ENCODE measurements at places on chromosomes 16 and 17.
A peak's percentile ranks its signal among the peaks of the same experiment; 100 is the strongest.

GRCh38 chr17:46135126-46135812 lies 58.0 kb downstream of the KANSL1 start:
- no peak for DNase-seq

DNA sequence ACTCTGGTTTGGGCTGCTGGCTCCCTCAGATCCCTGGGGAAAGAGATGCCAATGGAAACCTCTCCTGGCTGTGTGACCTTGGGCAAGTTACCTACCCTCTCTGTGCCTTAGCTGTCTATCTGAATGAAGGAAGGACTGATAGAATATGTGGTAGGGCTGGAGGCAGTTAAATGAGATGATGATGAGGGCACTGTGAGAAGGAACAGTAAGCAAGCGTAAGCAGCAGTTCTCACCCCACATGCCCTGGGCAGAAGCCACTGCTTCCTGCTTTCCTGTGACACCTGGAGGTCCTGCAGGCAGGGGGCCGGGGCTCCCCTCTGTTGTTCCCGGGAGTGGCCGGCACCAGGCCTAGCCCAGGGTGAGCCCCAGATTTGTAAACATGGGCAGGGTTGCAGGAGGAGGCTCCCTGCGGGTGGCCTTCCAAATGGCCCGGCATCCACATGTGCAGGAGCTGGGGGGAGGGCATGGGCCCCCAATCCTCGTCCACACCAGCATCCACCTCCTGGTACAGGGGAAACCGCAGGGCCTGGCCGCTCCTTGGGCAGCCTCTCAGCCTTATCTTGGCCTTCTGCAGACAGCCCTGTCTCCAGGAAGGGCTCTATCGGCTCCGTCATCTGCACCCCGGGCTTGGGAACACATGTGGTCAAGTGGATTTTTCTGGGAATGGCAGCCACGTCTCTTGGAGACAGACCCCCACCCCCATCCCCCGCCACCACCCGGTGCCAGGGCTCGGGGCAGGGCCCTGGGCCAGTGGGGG lies 235.6 kb upstream of the GSE1 start:
- no peak for DNase-seq

DNA sequence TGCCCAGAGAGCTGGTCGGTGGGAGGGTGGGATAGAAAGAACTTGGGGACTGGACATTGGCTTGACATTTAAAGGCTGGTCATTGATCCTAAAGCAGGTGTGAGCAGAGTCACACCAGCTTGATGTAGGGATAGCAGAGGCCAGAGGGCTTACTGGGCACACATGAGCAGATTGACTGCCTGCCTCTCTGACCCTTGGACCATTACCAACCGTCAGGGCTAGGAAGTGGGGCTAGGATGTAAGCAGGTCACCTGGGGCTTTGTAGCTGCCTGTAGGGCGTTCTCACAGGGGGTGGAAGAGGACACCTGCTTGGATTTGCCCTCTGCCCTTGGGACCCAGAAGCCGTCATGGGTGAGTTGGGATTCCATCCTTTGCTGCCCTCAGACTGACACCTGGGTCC lies 11.1 kb upstream of the SMPD3 start:
- DNase-seq: no peak

DNA sequence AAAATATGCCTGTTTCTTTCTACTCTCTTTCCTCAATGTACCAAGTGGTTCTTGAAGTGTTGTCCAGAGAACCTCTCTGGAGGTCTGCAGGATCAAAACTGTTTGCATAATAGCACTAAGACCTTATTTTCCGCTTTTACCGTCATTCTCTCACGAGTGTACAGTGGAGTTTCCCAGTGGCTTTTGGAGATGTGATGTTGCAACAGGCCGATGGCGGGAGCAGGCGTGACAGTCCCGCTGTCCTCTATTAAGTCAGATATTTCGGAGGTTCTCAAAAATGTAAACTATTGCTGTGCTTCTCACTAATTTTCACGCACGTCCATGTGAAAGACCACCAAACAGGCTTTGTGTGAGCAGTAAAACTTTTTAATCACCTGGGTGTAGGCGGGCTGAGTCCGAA lies 8.3 kb upstream of the GPRC5B start:
- DNase-seq: no peak

- no peak for DNase-seq
Measured at GRCh38 chr16:89373355-89374110, 116.8 kb downstream of the ANKRD11 start.

- no peak for DNase-seq
Measured at GRCh38 chr17:61384354-61384691, 15.3 kb upstream of the TBX2 start.

DNA sequence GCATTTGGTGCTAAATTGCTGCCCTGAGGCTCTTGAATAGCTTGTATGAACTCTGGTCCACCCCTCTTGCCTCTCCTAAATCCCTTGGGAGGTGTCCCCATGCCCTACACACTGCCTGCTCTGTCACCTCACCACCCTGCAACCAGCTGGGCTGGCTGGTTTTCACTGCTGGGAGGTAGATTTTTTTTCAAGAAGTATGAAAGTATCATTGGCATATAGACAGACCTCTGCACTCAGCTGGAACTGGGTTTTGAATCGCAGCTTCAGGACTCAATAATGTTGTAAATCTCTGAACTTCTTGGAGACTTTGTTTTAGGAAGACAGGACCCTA lies 184.9 kb downstream of the MSI2 start:
- no peak for DNase-seq

- no peak for DNase-seq
Measured at GRCh38 chr17:60645918-60646523, 31.6 kb upstream of the BCAS3 start.

- DNase-seq: no peak
Measured at GRCh38 chr17:45114117-45114932, 18.0 kb downstream of the PLCD3 start.

- DNase-seq: peak; percentile 70
Measured at GRCh38 chr16:78742501-78743283, 643.2 kb downstream of the WWOX start.

- DNase-seq: no peak
Measured at GRCh38 chr17:13027246-13027645, 9.4 kb upstream of the ELAC2 start.

- peak; percentile 46 for DNase-seq
Measured at GRCh38 chr17:82859431-82860403, 19.9 kb upstream of the ZNF750 start.

GRCh38 chr16:1548727-1549126 lies 15.3 kb downstream of the TMEM204 start:
- no peak for DNase-seq

DNA sequence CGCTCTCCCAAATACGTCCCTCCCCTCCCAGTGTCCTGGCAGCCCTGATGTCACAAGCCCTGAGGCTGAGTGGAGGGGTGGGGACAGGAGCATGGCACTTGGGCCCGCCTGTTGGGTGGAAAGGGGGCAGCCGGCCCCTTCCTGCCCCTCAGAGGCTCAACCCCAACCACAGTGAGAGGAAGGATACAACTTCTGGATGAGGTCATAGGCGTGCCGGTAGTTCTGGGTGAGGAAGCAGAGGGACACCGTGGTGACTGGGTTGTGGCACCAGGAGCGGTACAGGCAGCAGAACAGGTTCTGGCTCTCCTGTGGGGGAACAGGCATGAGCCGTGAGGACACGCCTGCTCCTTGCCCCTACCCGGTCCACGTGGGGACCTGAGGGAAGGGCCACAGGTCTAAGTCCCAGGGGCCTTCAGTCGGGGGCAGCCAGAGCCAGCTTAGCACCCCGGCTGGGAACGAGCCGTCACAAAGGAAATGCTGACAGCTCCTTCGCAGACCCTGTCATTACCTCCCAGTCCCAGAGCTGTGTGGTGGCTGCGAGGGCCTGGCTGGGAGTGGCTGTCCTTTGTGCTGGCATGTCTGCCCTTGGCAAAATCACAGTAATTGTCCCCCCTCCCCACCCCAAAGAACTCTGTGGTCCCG lies 11.2 kb upstream of the MTSS2 start:
- DNase-seq: no peak

DNA sequence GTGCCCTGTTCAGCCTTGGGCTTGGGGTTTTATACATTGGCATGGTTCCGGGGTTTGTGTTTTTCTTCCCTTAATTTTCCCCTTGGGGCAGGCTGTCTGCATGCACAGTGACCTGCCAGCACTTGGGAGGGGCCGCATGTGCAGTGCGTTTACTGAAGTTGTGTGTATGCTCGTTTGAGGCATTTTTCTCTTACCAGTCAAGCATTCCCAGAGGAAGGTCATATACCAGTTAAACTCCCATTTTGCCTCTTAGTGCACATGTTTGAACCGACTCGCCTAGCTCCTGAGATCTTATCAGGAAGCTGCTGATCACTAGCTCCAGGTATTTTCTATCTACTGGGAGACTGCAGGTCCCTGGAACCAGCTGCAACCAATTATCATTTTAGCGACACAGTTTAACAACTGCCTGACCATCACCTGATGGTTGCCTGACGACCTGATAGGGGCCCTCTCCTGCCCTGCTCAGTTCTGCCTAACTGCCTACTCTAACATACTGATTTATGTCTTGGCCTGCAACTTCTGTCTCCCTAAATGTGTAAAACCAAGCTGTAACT lies 51.4 kb downstream of the MFSD11 start:
- no peak for DNase-seq

DNA sequence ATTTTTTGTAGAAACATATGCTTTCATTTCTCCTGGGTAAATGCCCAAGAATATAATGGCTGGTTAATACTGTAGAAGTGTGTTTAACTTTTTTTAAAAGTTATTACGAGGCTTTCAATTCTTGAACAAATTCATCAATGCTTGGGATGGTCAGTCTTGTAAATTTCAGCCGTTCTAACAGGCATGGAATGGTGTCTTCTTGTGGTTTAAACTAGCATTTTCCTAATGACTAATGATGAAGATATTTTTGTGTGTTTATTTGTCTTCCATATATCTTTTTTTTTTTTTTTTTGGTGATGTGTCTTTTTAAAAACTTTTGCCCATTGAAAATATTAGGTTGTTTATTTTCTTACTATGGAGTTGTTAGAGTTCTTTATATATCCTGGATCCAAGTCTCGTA lies 67.1 kb downstream of the MGAT5B start:
- no peak for DNase-seq

DNA sequence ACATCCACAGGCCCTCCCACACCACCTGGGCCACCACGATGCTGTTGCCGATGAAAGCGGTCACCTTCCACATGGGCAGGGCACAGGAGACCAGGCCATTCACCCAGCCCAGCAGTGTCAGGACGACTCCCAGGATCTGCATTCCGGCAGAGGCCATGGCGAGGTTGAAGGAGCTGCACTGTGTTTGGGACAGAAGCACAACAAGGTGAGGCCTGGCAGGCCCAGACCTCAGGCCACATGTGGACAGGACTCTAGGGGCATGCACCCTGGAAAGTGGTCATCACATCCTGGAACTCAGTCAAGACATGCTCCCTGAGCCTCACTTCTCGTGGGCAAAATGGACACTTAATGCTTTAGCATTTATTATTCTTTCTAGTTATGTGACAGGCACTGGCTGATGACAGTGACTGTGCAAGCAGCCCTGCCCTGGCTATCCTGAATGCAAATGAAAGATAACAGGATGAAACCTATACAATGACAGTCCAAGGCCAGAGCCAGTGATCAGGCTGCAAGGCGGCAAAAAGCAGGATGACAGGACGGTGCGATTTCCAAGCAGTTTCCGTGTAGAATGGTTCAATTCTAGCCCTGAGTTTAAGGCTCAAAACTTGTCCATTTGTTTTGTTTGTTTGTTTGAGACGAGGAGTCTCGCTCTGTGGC lies 2.0 kb downstream of the CLDN6 start:
- DNase-seq: no peak

DNA sequence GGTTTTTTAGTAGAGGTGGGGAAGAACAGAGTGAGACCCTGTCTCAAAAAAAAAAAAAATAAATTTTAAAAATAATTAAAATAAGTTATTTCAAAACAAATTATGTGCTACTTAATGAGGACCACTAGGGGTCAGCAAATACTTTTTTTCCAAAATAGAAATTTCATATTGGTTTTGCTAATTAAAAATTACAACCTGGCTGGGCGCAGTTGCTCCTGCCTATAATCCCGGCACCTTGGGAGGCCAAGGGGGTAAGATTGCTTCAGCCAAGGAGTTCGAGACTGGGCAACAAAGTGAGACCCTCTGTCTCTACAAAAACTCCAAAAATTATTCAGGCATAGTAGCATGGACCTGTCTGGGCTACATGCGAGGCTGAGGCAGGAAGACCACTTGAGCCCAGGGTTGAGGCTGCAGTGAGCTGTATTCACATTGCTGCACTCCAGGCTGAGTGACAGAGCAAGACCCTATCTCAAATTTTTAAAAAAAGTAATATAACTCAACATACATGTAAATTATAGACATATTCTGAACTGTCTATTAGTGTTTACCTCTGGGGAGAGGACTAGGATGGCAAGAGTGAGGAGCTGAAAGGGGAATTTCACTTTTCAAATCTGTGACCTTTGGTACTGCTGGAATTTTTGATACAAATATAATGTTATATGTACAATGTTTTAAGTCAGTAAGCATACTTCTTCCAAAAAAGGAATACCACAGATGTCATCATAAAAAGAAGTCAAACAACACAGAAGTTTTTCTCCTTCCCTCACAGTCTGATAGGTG lies 8.1 kb downstream of the MEIOB start:
- no peak for DNase-seq

DNA sequence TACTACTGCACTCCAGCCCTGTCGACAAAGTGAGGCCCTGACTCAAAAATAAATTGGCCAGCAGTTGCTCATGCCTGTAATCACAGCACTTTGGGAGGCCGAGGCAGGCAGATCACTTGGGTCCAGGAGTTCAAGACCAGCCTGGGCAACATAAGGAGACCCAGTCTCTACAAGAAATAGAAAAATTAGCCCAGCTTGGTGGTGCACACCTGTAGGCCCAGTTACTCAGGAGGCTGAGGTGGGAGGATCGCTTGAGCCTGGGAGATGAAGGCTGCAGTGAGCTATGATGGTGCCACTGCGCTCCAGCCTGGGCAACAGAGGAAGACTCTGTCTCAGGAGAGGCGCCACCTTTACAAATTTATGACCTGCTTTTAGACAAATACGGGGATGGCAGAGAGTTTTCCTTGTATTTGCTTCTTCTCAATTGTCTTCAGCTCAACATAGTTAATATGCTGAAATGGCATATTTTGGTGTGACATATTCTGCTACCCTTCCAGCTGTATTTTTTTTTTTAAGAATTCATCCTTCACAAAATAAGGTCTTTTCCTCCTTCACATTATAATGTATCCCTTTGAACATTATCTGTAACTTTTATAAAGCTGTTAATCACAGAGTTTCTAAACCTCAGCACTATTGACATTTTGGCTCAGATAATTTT lies 21.1 kb upstream of the YPEL2 start:
- no peak for DNase-seq

DNA sequence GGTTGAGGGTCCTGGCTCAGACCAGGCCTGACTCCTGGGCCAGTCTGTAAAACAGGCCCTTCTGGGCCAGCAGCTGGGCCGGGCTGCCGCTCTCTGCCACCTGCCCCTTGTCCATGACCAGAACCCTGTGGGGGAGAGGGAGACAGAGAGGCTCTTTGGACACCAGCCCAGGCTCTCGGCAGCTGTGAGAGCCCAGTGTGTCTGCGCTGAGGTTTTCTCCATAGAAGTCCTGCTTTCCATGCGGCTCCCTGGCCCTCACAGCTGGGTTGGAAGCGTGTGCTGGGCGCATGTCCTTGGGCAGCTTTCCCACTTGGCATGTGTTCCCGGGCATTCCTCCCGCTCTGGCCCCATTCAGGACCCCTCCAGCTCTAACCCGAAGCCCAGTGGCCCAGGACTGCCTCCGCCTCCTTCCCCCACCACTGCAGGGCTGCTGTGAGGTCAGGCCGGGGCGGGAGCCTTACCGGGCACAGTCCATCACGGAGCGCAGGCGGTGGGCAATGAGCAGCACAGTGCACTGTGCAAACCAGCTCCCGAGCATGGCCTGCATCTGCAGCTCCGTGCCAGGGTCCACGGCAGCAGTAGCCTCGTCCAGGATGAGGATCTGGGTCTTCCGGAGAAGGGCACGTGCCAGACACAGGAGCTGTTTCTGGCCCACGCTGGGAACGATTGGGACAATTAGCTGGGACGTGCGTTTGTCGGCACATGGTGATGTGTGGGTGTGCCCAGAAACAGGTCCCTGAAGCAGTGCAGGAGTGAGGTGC lies 73.0 kb downstream of the ABCC6 start:
- DNase-seq: no peak

All from activated T-helper 1 cell treated with anti-CD3 and anti-CD28 coated beads, Interleukin-12 subunit alpha, Interleukin-12 subunit beta, Interleukin-2, Interleukin-4 antibody, amounts not matched to agents 30 ng/mL and 10 ng/mL and 1 ng/mL, durations not matched to agents 14 hours and 24 hours and 36 hours (primary cell).